Stimulated activated CD4-positive, alpha-beta T cell treated with anti-CD3 and anti-CD28 coated beads, TNF-alpha, amount 100 ng/mL, for 24 hours (primary cell): ENCODE measurements at places on chromosomes 4 and X.

- DNase-seq, result no peak
Measured at GRCh38 chrX:55056820-55057674, 17.8 kb upstream of the PAGE2B start.

GRCh38 chrX:43165343-43165920, 387.5 kb upstream of the PPP1R2C start:
- peak; percentile 3 for DNase-seq

- no peak for DNase-seq
Measured at GRCh38 chr4:183808097-183808456, 97.0 kb upstream of the STOX2 start.

- no peak for DNase-seq
Measured at GRCh38 chr4:48196758-48197504, 62.9 kb upstream of the TXK start.

DNA sequence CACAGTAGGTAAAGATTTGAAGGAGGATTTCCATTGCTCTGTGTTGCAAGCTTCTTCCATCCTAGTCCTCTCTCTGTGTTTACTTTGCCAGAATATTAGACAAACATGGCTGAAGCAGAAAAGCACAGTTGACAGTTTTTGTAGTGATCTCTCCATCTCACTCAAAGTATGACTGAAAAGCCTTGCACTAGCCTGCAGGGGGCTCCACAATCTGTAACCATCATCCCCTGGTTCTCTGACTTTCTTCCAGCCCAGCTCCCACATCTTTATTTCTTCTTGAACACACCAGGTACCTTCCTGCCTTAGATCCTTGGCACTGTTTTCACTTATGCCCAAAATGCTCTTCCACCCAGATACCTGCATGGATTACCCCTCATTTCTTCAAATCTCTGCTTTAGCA, 34.1 kb upstream of the HHIP start:
- DNase-seq, result no peak

DNA sequence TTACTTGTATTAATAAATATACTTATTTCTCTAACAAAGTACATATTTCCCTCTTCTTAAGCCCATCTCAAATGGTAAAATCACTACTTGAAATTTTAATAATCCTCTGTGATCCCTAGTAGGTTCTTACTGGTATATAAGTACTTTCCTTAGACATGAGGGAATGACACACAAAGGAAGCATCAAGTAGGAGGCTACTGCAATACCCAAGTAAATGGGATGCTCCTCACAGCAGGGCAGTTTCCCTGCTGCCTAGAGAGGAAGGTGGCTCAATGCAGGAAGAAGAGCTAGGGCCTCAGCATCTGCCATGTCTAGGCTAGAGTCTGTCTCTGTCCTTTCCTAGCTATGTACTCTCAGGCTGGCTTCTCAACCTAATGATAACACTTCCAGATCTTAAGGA, 122.1 kb upstream of the DIPK2B start:
- no peak for DNase-seq

DNA sequence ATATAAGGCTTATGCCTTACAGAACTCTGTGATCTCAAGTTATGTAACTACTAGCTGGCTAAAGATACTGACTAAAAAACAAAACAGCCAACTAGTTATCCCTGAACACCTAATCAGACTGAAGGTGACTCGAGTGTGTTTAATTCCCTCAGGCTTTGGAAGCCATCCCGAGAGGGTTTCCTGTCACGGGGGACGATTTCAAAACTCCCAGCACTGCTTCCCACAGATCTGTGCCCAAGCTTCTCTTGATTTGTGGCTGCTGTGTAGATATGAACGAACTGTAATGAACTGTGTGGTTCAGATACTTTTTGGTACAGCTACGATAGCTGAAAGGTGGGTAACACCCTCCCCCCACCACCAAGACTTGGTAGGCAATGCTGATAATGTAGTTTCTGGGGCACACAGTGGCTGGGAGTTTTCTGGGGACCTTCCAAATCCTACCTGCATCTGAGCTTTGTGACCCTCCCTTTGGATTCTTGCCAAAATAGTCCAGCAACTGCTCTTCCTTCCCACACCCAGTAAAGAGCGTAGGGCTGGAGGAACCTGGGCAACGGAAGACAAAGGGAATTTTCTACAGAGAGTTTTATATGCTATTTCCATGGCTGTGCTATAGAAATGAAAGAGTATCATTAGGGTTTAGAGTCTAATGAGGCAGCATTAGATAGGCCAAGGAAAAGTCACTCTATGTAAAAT, 148.8 kb downstream of the MGST2 start:
- DNase-seq, result no peak

GRCh38 chr4:125313497-125313896, 1.3 kb upstream of the FAT4 start:
- no peak for DNase-seq

DNA sequence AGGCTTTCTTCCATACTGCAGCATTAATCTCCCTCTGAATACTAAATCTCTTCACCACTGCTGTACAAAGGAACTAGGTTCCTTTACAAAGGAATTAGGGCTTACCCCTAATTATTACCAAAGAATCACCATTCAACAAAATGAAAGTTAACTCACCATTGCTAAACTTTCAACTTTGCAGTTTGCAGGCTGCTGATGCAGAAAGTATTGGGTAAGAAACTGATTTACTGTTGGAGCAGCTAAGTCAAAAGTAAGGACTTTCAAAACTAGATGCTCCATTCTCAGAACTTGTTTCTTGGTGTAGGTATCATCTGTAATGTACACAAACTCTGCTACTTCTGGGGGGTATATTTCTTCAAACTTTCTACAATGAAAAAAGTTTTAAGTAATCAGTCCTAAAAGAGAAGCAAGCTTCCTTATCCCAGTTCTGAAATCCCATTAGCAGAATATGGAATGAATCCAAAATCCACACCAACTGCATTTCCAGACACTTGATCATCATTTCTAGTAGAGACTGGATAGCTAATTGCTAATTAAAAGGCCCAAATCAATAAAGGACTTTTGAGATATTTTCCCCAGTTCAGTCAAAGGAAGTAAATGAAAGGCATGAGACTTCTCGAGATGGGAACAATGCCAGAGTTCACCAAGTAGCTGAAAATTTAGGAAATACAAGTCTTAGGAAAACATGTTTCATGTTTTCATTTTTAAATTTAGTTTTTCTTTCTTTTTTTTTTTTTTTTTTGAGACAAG, 4.3 kb downstream of the CCNA2 start:
- DNase-seq, result no peak
